NCI-H526 (cell line): ENCODE measurements at places on chromosomes 1 and 21.

- no peak for DNase-seq
These were observed 156.7 kb downstream of the DMRTA2 start for GRCh38 chr1:50266509-50266908.

GRCh38 chr21:35556536-35556935 is 503.8 kb downstream of the SETD4 start:
- DNase-seq = no peak

DNA sequence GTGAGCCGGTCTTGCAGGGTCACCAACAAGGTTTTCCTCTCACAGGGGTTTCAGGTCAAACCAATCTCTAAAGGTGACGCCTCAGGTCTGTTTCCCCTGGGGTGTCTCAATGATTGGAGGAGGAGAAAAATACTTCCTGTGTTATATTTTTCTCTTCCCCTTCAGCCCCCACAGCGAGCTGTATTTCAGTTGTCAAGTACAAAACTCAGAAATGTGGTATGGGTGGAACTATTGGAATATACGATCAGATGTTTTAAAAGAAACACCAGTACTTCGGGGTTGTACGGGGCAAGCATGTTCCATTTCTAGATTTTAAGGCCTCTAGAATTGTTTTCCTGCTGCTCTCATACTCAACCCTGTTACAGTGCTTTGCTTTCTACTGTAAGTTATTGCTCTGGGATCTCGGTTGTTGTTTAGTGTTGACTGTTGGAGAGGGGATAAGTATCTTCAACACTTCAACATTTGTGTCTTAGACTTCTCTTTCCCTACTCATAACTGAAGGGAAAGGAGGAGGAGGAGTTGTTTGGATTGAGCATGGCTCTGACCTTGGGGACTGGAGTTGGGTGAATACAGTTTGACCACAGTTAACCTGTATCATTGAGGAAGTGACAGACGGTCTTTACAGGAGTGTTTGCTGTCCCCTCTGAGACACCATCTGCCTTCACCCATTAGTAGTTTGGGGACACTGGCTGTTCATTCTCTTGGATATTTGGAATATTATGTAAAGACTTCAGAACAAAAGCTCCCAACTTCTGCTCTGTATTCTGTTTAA is 2.0 kb downstream of the MAPKAPK2 start:
- no peak for DNase-seq

DNA sequence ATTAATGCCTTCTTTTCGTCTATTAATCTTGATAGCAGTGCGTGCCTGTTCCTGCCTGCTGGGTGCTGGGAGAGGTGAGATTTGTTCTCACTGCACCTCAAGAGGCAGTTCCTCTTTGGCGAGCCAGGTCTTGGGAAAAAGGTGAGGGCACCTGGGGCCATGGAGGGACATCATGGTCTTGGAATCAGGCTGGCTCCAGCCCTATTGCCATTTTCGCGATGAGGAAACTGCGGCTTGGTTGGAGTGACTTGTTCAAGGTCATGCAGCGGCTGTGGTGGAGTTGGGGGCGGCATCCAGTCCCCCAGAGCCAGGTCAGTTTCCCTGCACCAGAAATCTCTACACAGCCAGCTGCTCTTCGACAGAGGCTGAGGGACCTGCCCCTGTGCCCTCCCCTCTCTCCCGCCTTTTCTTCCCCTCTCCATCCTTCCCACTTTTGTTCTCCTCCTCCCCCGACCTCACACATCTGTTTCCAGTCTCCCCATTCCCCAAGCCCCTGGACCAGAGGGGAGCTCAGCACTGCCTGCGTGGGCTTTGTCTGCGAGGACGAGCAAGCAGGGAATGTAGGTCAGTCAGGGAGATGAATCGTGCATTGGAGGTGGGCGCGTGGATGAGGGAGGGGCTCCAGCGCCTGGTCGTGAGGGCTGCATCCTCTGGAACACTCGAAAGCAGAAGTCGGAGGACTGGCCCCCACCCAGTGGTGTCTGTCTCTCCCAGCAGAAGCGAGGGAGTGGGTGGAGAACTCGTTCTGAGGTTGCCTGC is 135.1 kb downstream of the ACTL8 start:
- DNase-seq = no peak
